HTR-8/SVneo (cell line): ENCODE measurements at places on chromosomes 16 and 17.

DNA sequence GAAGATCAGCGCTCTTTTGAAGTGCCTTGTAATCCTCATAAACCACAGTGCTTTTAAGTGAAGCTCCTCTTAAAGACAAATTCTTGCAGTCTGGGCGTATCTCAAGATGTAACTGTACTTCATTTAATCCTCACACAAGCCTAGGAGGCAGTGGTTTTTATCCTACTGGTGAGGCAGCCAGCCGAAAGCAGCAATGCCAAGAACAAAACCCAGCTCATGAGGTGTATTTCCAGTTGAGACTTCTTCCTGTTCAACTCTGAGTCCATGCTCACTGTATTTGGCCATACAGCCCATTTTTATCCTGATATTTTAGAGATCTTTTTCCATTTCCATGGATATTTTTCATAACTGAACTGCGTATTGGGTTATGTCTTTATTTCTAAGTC is 13.7 kb downstream of the CTRB2 start:
- DNase-seq = no peak

DNA sequence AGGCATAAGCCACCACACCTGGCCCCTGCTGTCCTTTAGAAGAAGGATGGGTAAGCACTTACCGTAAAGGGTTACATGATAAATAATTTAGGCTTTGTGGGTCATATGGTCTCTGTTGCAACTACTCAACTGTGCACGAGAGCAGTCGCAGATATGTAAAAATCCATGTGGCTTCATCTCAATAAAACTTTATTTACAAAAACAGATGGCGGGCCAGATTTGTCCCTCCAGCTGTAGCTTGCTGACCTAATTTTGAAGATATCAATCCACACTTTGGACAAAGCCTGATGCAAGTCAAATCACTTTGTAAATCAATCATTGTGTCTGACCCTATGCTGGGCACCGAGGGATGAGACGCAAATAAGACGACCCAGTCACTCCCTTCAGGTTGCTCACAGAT is 12.1 kb downstream of the TEKT5 start:
- no peak for DNase-seq

DNA sequence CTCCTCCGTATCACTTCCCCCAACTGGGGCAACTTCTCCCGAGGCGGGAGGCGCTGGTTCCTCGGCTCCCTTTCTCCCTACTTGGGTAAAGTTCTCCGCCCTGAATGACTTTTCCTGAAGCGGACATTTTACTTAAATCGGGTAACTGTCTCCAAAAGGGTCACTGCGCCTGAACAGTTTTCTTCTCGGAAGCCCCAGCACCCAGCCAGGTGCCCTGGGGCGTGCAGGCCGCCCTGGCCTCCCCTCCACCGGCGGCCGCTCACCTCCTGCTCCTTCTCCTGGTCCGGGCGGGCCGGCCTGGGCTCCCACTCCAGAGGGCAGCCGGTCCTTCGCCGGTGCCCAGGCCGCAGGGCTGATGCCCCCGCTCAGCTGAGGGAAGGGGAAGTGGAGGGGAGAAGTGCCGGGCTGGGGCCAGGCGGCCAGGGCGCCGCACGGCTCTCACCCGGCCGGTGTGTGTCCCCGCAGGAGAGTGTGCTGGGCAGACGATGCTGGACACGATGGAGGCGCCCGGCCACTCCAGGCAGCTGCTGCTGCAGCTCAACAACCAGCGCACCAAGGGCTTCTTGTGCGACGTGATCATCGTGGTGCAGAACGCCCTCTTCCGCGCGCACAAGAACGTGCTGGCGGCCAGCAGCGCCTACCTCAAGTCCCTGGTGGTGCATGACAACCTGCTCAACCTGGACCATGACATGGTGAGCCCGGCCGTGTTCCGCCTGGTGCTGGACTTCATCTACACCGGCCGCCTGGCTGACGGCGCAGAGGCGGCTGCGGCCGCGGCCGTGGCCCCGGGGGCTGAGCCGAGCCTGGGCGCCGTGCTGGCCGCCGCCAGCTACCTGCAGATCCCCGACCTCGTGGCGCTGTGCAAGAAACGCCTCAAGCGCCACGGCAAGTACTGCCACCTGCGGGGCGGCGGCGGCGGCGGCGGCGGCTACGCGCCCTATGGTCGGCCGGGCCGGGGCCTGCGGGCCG is 1.6 kb downstream of the HIC1 start:
- no peak for DNase-seq

GRCh38 chr17:8444494-8444893 is 8.8 kb downstream of the NDEL1 start:
- DNase-seq = no peak

DNA sequence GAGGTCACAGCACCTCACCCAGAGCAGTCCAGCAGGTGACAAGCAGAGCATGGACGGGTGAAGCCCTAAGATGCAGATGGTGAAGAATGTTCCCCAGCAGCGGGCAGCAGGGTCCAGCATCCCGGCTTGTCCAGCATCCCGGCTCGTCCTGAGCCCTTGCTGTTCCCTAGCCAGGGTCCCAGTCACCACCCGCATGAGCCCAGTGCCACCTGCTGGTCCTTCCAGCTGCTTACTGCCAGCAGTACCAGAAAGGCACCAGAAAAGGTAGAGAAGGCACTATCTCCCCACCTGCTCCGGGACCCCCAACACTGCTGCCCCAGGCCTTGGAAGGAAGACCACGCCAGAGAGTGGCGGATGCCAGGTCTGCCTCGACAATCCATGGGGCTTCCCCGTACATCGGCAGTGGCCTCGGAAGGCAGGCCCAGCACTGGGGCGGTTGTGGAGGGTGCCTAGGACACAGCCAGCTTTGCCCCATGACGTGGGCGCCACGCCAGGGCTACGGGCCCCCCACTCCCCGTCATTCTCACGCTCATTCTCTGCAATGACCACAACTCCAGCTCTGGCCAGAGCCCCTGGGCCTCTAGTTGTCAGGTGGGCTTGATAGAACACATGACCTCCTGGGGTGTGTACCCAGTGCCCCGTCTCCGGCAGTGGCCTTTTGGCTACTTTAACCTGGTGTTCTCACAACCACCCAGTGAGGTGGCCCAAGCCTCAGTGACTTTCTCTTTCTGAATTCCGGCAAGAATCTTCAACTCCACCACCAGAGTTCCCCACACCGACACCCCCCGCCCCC is 1.4 kb downstream of the CENPX start:
- peak; percentile 62 for DNase-seq

DNA sequence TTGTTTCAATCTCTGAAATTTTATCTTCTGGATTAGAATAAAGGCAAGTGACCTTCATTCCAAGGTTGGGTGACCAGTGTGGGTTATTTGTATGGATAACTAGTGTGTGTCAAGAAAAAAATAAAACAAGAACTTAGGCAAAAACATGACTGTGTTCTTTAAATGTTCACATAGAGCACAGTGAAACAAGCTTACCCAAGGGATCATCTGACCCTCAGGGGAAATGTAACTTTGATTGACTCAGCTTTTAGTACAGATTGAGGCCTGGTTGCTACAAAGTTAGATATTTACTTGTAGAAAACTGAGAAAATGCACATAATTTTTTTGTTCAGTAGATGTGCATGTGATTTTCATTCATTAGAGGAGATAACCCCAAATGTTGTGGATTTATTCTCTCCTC is 6.7 kb downstream of the CACNG3 start:
- no peak for DNase-seq

DNA sequence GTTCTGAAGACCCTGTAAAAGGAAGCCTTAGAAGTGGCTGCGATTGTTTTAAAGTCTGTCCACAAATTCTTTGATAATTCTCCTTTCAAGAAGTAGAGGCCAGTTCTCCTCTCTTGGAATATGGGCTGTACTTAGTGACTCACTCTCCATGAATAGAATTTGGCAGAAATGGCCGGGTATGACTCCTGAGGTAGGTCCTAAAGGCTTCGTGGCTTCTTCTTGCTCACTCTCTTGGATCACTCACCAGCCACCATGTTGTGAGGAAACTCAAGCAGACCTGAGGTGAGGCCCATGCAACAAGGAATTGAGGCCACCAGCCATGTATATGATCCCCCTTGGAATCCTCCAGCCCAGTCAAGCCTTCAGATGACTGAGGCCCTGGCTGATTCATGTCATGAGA is 75.8 kb downstream of the WWOX start:
- DNase-seq = no peak

GRCh38 chr17:47703191-47703591 is 9.2 kb downstream of the TBKBP1 start:
- DNase-seq = no peak

DNA sequence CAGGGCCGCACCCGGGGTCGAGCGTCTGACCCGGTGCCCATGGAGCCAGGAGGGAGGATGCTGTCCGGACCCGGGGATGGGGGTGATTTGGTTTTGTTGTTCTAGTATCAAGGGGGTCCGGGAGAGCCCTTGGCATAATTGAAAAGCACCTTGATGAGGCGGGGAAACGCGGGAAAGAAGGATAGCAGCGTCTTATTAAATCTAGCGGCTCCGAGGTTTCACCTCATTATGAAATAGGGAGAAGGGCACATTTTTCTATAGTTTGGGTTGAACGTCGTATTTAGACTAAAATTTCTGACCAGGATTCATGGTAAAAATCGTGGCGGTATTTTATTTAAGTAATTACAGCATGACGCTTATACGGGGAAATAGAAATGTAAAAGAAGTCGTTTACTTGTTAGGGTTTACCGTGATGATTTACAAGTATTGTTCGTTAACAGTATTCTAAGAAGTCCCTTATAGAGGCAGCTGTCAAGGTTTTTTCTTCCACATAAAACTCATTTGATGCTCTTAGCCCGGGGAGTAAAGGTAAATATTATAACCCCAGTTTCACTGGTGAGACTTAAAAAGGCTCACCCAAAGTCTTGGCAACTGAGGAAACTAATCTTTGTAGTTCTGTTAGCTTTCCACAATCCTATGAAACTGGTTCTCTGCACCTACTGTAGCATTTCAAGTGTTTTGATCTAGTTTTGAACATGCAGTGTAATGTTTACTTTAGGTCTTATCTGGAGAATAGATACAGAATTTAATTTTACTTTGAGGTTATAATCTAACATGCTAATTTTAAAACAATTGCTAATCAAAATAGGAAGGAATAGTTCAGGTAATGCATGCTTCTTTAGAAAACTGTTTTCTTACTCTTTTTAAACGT is 756 bp downstream of the LUC7L3 start:
- DNase-seq = no peak

GRCh38 chr16:14389359-14389758 is 240.7 kb downstream of the PARN start:
- DNase-seq = no peak

DNA sequence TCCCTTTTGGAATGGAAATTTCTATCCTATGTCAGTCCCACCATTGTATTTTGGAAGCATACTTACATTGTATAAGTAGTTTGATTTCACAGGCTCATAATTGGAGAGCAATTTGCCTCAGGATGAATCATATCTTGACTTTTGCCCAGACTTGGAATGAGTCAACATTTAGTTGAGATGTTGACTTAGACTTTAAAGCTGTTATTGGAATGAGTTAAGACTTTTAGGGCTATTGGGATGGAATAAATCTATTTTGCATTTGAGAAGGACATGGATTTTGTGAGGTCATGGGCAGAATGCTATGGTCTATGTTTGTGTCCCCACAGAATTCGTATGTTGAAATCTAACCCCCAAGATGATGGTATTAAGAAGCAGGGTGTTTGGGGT is 12.2 kb upstream of the ZNF594 start:
- no peak for DNase-seq

- DNase-seq = no peak
Observed at GRCh38 chr17:75767881-75768280, 2.9 kb upstream of the GALK1 start.

GRCh38 chr16:50309156-50309526 is 42.8 kb downstream of the ADCY7 start:
- DNase-seq = no peak

GRCh38 chr16:88086571-88087516 is 135.6 kb downstream of the BANP start:
- no peak for DNase-seq

GRCh38 chr17:70355185-70355584 is 185.9 kb downstream of the KCNJ2 start:
- DNase-seq = no peak

- DNase-seq = no peak
Observed at GRCh38 chr16:13181432-13181831, 280.0 kb downstream of the SHISA9 start.

- DNase-seq = no peak
Observed at GRCh38 chr16:84237994-84238750, 1.6 kb downstream of the KCNG4 start.

DNA sequence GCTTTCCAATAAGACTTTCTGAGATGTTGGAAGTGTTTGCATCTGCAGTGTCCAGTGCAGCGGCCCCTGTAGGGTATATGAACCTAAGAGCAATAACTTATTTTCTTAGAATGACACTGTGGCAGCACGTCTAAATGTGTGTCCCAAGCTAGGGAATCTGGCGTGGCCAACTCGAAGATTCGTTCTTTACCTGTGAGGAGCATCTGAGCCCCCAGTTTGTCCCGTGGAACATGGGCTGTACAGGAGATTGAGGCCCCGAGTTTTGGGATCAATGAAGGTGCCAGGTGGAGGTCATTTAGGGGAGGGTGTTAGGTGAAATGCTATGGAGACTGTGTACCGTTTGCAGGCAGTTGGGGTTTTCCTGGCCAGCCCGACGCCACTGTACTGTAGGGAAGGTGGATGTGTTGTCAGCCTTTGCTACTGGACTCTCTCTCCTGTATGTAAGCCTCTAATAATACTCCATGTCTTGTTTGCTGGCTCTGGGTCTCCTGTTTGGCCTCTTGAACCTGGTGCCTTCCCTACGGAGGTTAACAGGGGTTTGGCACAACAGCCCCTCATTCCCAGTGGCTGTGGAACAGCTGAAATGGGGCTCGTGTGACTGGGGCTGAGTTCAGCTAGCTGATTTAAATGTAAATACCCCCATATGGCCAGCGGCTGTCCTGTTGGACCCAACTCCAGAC is 45.5 kb upstream of the SDK2 start:
- no peak for DNase-seq

- peak; percentile 3 for DNase-seq
Observed at GRCh38 chr16:14111713-14112538, 40.8 kb downstream of the MRTFB start.

GRCh38 chr16:15708096-15708495 is 58.1 kb downstream of the NDE1 start:
- DNase-seq = peak; percentile 44

GRCh38 chr17:8209907-8210760 is at the start of gene AURKB:
Gene AURKB (minus strand): TSS chr17:8210575. CDS start chr17:8210224, 351 bp downstream.
- DNase-seq = peak; percentile 98

GRCh38 chr17:17928398-17929287 is 43.6 kb downstream of the TOM1L2 start:
- DNase-seq = no peak
